Mesenteric fat pad (tissue), 1 donor: ENCODE measurements at places on chromosomes 11 and 22.

DNA sequence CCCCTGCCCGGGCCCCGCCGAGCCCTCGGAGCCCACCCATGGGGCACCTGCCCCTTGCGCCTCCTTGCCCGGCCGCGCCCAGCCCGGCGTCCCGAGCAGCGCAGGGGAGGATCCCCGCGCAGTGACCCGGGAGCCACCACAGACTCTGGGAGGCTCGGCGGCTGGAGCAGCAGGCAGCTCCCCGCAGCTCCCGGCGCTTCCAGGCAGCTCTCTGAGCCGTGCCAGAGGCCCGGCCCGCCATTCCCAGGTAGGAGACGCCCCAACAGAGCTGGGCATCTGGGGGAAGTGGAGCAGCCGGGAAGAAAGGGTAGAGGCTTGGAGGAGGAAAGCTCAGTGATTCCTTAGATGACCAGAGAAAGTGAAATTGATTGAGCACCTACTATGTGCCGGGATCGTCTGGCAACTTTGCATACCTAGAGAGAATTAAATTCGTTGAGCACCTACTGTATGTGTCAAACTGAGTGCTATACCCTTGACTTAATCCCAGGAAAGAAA lies 670 bp downstream of the RASD2 start:
- no peak for DNase-seq

GRCh38 chr11:133949129-133949528 lies 7.6 kb downstream of the IGSF9B start:
- no peak for DNase-seq

- no peak for DNase-seq
Measured at GRCh38 chr11:84407091-84407490, 1120.9 kb upstream of the CCDC90B start.

DNA sequence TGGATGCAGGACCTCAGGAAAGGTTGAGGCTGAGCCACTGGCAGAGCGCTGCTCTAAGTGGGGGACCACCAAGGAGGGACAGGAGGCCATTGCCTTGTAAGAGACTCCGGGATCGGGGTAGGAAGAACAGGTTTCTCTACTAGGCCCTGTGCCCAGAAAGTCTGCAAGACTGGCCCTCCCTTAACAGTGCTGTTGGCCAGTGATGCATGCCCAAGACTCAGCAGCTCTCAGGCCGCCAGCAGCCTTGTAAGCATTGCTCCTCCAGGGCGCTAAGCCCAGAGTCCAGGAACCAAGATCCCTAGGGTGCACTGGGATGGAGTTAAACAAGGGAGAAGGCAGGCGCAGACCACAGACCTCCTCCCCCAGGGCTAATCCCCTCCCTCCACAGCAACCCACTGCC lies 39.3 kb upstream of the PANX1 start:
- DNase-seq = no peak
